Activated CD8-positive, alpha-beta memory T cell treated with anti-CD3 and anti-CD28 coated beads for 1 hour (primary cell): ENCODE measurements at places on chromosomes 7 and 10.
A peak's percentile ranks its signal among the peaks of the same experiment; 100 is the strongest.

DNA sequence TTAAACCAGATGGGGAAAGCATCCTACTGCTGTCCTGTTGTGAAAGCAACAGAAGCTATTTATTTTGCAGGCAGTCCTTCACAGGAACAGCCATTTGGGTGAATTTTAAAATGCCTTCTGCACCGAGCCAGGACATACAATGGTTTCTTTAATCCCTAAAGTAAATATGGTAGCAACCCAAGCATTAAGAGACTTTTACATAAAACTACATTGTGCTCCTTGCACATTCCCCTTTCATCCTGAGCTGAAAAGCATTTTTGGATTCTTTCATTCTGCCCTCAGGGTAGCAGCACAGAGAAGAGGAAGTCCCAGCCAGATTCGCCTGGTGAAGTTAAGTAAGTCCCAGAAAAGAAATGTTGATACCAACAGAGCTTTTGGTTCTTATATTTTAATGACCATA, 84.0 kb upstream of the FAM3C start:
- DNase-seq, result no peak

DNA sequence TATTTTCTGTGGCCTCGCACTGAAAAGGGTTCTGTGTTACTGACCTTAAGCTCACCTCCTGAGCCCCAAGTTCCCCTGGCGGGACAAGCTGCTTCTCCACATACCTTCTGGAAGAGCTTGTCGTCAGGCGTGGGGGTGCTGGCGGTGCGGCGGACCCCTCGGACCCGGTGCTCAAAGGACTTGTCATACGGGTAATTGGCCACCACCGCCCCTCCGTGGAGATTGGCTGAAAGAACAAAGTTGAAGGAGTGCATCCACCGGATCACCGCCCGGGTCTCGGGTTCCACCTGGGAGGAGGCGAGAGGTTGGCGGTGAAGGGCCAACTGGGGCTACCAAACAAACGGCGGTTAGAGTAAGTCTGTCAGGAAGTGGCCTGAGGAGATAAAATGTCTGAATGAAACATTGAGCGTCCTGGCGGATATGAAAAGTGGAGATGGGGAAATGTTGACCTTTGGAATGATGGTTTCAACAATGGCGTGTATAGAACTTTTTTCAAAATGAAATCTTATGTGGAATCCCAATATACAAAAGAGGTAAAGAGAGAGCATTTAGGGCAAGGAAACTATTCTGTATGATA, 16.5 kb downstream of the CPN1 start:
- no peak for DNase-seq

- no peak for DNase-seq
Measured at GRCh38 chr10:46515793-46516192, 40.7 kb downstream of the GPRIN2 start.

- DNase-seq, result no peak
Measured at GRCh38 chr7:94088560-94088959, 84.4 kb upstream of the BET1 start.

DNA sequence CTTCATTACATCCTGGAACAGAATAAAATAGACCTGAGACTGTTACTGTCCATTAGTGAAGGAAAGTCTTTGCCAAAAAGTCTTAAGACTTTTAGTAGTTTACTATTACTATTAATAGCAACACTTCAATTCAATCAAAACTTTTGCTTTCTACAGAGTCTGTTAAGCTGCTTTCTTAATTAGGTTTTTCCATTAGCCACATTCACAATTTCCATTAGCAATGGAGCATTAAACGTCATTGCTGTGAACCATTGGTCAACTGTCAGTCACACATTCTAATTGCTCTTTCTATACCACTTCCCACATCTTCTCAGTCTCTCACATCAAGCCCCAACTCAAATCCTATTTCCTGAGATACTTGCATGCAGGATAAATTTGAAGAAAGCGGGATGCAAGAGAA, 736.6 kb upstream of the SORCS1 start:
- DNase-seq, result no peak

- DNase-seq, result no peak
Measured at GRCh38 chr10:97512993-97513392, 14.3 kb downstream of the UBTD1 start.

DNA sequence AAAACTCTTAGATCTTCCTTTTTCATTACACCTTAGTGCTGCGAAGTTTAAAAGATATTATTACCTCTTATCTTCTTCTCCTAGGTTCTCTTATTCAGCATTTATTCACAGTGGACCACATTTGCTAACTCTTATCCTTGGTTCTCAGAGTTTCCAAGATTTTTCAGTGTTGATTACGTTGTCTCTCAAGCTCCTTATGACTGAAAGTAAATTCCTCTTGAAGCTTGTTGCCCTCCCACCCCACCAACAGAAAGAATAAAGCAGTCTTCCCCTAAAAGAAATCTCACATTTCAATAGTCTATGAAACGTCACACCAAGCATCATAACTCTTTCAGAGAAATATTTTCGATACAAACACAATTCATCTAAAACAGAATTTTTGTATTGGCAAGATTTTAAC, 362.5 kb downstream of the MAGI2 start:
- DNase-seq, result no peak

DNA sequence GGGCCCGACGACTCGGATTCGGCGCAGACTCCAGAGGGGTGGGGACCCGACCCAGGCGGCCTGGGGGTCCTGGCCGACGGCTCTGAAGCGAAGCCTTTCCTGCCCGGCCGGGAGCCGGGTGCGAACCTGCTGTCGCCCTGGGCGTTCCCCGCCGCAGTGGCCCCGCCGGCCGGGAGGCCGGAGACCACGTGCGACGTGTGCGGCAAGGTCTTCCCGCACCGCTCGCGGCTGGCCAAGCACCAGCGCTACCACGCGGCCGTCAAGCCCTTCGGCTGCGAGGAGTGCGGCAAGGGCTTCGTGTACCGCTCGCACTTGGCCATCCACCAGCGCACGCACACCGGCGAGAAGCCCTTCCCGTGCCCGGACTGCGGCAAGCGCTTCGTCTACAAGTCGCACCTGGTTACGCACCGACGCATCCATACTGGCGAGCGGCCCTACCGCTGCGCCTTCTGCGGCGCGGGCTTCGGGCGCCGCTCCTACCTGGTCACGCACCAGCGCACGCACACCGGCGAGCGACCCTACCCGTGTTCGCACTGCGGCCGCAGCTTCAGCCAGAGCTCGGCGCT, 15.4 kb downstream of the ZNF316 start:
- DNase-seq, result no peak

DNA sequence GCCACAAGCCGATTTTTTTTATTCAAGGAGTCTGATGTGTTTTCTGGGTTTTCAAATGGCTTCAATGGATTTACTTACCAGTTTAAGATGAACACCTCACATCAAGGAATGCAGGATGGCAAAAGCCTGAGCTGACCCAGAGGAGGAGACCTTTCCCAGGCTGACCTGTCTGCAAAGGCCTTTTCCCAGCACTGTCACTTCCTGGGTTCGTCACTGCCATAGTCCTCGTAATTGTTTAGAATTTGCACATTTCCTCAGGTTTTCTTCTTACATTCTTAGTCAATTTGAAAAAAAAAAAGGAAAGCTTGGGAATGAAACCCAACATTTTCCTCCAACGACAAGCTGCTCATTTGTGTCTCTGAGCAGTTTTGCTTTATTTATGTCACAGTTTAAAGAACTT, 42.0 kb downstream of the PTER start:
- DNase-seq, result no peak

GRCh38 chr7:98520356-98520951, 96.6 kb upstream of the NPTX2 start:
- DNase-seq, result no peak

GRCh38 chr10:47311193-47311931, 10.9 kb upstream of the GDF2 start:
- peak; percentile 19 for DNase-seq

DNA sequence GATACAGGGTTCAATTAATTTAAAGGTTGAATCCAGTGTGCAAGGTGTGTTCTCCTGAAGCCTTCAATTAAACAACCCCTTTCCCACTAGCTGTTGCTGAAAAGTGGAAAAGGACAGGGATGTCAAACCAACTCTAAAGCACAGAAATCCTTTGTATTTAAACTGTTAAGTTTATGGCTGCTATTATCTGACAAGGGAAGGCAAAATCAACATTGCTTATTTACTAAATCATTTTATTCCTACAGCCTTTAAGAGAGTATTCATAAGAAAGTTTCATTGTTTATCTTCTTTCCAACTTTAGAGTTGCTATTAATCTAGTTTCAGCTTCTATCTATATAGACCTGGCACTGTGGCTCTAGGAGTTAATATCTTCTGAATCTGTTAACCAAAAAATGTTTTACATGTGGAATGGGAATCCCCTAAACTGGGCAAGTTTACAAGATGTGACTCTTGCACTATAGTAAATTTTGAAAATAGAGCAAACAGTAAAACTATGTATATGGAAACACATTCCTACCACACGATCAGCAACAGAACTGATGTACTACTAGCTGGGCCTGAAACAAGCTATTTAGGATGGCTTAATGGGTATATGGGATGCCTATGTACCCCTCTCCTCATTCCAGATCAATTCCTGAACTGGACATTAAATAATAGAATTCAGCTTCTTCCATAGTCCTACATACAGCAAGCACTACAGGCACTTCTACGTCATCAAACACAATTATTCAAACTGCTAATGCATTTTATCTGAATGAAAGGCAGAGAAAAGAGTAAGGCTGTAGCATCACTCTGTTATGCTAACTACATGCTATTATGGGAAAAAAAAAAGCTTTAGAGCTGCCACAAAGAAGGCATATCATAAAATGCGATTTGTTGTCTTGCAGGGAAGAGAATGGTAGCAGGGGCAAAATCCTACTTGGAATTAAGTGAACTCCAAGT, 52.8 kb downstream of the CDK6 start:
- no peak for DNase-seq

DNA sequence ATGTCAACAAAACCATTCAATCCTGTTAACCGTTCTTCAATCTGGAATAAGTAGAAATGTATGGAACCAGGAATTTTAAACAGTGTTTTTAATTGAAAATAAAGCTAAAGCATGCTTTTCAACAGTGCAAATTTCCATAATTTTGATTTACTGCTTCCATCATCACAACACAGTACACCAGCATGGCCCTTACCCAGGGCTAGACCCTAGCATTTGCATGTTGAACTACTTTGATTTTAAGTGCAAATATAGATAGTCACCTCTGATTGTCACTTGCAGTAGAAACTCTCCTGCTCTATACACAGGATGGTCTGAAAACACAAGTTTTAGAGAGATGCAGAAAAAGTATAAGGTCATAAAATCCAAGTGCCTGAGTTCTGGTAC, 12.1 kb downstream of the SKIDA1 start:
- DNase-seq, result no peak

GRCh38 chr10:132369636-132370185, 27.3 kb upstream of the PWWP2B start:
- DNase-seq, result no peak

DNA sequence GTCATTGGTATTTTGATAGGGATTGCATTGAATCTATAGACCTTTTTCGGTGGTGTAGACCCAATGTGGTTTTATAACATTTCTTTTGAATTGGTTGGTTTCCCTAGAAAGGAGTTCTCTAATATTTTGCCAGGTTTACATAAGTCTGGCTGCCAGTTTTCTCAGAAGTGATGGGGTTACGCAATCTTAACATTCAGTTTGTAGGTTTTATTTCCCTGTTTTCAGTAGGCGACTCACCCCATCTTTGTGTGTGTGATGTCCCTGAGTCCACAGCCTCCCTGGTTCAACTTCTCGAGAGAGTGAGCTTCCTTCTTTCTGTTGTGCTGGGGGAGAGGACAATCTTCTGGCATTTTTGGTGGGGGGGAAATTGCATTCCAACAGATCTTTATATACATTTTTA, 9.6 kb upstream of the KIF5B start:
- no peak for DNase-seq

- DNase-seq, result no peak
Measured at GRCh38 chr7:132321387-132321786, 254.9 kb downstream of the PLXNA4 start.
